ENCODE measurements at places on chromosomes 7 and 10.

DNA sequence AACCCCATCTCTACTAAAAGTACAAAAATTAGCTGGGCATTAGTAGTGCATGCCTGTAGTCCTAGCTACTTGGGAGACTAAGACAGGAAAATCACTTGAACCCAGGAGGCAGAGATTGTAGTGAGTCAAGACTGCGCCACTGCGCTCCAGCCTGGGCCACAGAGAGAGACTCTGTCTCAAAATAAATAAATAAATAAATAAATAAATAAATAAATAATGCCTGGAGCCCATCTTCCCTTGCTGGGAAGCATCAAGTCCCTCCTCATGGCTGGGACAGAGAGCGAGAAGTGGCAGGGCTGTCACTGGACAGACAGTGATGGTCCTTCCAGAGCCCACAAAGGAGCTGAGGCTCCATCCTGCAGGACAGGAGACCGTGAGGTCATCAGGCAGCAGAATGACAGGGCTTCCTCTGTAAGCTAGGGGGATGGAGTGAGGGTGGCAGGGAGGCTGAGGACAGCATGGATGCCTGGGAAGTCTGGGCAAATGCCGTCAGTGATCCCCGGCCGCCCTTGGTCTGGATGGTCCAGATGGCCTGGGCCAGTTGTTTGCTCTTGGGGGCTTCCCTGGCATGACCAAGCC, 36.4 kb upstream of the ELN start:
- DNase-seq, result no peak

- no peak for DNase-seq
Observed at GRCh38 chr10:29387269-29387668, 98.4 kb downstream of the LYZL1 start.

GRCh38 chr10:49000437-49001398, 61.1 kb upstream of the LRRC18 start:
- DNase-seq, result no peak

GRCh38 chr10:132539431-132539839, 1.8 kb downstream of the INPP5A start:
- no peak for DNase-seq

GRCh38 chr7:2662273-2663120, 25.5 kb upstream of the AMZ1 start:
- no peak for DNase-seq

DNA sequence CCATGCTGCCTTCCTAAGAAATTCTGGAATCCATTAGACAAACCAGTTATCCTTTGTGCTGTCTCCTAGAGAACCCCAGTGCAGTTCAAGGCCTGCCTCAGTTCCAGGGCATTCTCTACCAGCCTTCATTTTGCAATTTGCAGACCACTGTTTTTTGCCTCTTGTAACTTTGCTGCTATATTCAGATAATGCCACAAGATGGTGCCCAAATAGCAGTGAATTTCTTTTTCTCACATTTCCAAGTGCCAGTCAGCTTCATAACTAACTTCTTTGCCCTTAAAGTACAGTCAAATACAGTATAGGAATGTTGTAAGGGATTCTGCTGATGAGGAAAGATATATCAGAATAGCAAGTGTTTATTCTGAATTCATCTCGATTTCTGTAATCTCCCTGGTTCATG, 25.2 kb downstream of the LOXL4 start:
- peak; percentile 42 for DNase-seq

GRCh38 chr7:131786204-131786603, 229.8 kb upstream of the PODXL start:
- no peak for DNase-seq

DNA sequence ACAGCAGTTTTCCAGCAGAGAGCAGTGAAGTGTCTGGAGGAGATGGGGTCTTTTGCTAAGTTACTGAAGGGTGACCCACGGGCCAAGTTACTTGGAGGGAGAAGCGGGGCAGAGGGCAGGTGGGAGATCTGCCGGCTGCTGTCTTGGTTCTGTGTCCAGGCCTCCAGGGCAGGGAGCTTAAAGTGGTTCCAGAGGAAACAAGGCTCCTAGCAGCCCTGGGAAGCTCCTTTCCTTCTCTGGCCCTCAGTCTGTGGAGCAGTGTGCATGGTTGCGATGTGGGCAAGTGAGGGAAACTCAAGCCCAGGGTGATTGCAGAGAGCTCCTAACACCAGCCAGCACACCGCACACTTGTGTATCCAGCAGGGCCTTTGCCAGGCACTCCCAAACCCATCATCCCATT, 6.3 kb downstream of the GHRHR start:
- no peak for DNase-seq

DNA sequence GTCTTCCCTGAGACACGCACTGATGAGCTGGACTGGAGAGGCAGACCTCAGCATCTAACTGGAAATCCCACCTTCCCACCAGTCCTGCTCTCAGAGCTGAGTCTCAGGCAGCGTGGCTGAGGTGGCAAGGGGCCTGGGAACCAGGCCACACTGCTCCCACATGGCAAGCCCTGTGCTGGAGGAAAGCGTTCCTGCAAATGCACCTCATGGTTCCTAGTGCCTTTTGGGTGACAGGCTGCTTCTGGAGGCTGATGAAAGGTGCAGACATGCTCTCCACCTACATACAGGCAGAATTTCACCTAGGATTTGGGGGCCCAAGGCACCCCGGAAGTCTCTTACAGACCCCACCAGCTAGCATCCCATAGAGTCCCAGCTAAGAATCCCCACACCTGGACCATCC, 432.9 kb upstream of the FOXK1 start:
- DNase-seq, result no peak

DNA sequence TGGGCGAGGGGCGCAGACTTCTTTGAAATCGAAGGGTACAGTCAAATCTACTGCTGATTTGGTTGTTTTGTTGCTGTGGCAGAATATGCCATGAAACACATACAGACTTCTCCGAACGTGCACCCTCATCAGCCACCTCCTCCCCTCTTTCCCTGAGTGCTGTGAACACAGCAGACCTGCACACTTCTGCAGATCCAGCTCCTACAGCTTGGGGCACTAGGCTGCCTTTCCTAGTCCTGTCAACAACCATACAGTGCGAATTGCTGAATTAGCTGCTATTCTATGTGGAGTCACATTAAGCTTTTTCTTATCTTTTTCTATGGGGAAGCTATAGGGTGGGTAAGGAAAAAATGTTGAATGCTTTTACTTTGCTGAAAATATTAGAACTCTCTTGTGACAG, 57.5 kb downstream of the COL17A1 start:
- peak; percentile 9 for DNase-seq

DNA sequence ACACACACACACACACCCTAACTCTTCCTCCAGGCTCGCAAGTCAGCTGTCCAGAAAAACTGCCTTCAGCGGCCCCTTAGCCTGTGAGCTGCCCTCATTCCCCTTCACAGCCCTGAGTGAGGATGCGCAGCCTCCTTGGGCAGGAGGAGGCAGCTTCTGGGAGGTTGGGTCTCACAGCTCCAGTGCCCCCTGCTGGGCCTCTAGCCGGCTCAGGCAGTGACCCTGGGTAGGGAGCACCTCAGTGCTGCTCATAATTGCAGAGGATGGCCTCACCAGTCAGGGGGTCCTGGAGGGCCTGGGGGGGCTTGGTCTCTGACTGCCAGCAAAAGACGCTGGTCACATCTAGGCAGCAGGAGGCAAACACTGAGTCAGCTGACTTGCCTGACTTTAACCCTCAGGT, 43.7 kb downstream of the ZNF273 start:
- peak; percentile 21 for DNase-seq

DNA sequence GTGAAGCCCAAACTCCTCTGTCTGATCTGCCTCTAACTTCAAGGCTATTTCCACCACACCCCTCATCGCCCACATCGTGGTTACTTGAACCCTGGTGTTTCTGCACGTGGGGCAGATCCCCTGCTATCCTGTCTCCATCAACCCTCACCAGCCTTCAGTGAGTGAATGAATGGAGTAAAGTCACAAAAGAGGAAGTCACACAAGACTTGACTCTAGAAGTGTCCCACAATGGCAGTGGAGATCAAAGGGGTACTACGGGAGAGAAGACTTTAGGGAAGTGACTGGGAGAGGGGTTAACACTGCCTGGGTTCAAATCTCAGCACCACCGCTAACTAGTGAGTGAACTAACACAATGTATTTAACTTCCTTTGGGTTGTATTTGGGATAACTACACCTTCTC, 85.9 kb downstream of the COBL start:
- DNase-seq, result no peak

DNA sequence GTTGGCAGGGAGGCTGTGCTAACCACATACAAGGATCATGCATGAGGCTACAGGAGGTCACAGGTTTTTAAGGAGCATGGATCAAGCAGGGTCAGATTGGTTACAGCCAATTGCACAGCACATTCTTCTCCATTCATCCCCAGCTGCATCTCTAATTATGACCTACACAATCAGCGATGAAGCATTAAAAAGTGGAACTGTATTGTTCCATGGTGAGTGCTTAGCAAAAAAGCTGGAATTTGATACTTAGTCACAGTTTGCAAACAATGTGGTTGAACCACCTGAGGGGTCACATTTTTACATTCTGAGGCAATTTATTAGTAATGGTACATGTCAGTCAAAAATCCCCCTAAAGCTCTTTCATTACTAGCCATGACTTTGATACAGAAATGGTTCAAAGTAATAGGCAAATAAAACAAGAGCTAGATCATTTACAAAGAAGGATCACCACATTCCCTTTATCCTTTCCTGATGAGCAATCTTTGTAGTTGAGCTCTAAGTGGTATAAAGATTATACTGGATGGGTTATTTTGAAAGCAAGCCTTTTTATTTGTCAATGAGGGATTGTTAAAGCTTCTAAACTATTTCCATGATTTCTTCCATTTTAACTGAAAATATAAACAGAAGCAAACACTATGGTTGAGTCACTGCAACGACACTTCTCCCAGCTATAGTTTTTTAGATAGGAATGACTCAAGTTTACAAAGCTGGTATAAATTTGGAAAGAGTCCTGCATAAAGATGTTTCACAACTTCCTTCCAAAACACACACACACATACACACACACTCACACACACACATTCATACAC, 217.8 kb upstream of the SEMA3A start:
- peak; percentile 97 for DNase-seq

GRCh38 chr10:17228091-17229015, at the start of gene VIM:
TSS of gene VIM (plus strand) at chr10:17228241. CDS start at chr10:17229423, 1,182 bp downstream.
- peak; percentile 92 for DNase-seq

- no peak for DNase-seq
Observed at GRCh38 chr7:65387891-65388290, 14.2 kb downstream of the ZNF92 start.

DNA sequence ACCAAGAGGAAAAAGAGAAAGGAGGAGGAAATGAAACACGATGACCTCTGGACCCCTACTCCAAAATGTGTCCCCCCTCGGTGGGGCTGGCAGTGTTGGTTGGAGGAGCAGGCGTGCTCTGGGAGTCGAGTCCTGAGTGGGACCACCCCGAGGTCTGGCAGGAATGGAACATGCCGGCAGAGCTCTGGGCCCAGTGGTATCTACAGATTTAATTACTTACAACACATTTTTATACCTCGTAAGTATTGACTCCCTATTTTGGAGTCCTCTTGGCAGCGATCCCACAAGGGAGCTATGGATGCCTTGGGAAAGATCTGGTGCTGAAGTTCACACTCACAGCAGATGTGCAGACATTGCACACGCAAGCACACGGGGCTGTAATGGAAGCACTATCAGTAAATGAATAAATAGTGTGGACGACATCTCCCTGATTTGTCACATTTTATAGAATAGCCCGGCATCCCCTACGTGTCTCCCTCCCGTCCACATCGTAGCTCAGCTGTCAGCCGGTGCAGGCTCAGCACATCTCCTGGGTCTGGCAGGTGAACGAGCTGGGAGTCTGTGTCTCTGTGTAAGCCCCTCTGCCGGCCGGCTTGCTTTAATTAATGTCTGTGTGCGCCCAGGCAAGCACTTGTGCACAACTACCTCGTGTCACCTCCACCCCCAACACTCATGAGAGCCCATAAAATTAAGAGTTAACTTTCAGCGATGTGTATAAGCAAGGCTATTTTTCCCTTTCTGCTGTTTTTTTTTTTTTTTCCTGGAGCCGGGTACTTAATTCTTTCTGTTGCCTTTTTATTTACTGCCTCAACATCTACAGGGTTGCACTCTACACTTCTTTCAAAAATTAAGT, 603.2 kb downstream of the LRMDA start:
- DNase-seq, result no peak

- DNase-seq, result peak; percentile 72
Observed at GRCh38 chr10:86757113-86757972, 924 bp downstream of the BMPR1A start.

DNA sequence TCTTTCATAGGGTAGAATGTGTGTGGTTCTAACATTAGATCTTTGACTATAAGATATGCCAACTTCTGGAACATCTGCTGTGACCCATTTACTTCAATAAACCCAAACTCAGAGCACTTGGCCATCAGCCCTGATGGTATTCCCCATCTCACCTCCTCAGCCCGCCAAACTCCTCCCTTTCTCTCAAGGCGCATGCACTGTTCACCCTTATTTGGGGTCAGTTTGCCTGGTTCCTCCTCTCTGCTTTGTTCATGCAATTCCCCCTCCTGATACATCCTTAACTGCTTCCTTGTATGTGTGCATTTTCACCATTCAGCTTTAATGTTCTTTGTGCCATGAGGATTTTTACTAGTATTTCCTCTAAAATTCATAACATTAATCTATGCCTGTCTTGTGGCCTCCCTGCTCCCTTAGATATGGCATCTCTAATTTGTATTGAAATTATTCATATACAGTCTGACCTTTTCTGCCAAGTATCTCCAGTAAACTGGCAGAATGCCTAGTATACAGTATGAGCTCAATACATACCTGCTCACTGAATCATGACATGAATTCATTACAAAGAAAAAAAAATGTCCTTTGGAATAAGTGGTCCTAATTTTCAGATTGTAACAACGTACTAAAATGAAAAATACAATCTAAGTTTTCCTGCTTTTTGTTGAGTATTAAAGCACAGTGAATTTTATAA, 336.8 kb upstream of the IGFBP3 start:
- DNase-seq, result peak; percentile 22

DNA sequence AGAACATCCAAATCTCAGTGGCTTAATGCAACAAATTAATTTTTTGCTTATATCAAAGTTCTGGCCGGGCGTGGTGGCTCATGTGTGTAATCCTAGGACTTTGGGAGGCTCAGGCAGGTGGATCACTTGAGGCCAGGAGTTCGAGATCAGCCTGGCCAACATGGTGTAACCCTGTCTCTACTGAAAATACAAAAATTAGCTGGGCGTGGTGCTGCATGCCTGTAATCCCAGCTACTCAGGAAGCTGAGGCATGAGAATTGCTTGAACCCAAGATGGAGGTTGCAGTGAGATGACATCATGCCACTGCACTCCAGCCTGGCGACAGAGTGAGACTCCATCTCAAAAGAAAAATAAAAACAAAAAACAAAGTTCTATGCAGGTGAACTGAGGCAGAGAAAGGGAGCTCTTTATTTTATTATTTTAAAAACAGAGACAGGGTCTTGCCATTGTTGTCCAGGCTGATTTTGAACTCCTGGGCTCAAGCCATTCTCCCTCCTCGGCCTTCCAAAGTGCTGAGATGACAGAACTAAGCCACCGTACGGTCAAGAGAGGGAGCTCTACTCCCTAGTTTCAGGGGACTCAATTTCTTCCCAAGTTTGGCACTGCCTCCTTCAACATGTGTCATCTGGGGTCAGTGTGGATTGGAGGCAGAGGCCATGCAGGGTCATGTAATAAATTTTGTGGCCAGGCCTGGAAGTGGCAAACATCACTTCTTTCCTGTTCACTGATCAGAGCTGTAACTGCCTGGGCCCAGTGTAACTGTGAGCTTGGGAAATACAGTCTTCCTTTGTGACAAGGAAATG, 2.4 kb downstream of the ADCK2 start:
- peak; percentile 61 for DNase-seq

GRCh38 chr7:11726794-11727155, 105.2 kb downstream of the THSD7A start:
- no peak for DNase-seq
